ENCODE measurements at places on chromosomes 6 and 20.

GRCh38 chr20:539191-539590 is 4.4 kb downstream of the CSNK2A1 start:
- no peak for DNase-seq

DNA sequence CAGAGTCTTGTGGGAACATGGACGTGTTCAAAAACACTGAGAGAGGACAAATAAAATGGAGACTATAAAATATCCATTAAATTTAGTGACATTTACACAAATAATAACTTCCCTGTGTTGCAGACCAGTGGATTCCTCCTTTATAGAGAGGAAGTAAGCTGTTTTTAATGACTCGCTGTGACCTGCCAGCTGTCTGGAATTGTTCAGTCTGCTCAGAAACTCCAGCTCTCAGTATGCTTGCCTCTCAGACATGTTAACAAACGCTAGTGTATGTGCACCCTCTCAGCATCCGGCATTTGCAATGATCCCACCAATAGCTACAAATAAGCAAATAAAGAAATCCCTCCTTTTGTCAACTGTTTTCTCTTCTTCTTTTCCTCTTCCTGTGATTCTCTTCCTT is 158.0 kb upstream of the TCF21 start:
- no peak for DNase-seq

DNA sequence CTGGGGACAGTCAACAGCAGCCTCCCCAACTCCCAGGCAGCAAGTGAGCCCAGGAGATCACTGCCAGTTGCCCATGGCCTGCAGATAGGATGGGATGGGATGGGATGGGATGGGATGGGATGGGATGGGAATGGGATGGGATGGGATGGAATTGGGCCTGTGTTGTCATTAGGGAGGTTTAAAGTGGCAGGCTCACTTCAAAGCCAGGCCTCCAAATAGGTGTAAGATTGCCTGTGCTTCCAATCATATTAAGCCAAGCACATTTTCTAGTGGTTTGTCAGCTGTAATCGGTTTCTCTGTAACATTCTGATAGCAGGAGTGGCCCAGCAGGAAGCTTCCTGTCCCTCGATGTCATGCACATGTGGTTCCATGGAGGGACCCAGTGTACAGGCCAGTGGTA is 82.7 kb upstream of the NXT1 start:
- no peak for DNase-seq

DNA sequence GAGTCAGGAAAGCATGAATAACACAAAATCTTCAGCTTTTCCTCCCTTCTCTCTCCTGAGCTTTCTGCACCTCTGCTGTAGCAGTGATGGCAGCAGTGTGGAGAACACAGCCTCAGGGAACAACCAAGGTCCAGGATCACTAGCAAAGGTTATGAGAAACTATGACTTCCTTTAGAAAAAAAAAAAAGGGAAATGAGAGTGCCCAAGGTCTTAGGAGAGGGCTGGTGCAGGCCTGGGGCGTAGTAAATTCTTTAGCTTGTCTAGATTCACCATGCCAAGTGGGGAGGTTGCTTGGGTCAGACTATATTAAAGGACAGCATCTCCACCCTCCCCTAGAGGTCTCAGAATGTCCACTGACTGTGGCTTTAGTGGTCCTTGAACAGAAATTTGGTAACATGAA is 40.4 kb upstream of the POLR1H start:
- DNase-seq = no peak

GRCh38 chr20:4073852-4074741 is 58.7 kb upstream of the RNF24 start:
- no peak for DNase-seq

All from brain pericyte (primary cell).